ENCODE measurements at places on chromosomes 5 and 9. TPM values are rescaled to one million over a fixed set of nuclear protein-coding genes. Genes with fewer than 3 reads are reported as not detected.

DNA sequence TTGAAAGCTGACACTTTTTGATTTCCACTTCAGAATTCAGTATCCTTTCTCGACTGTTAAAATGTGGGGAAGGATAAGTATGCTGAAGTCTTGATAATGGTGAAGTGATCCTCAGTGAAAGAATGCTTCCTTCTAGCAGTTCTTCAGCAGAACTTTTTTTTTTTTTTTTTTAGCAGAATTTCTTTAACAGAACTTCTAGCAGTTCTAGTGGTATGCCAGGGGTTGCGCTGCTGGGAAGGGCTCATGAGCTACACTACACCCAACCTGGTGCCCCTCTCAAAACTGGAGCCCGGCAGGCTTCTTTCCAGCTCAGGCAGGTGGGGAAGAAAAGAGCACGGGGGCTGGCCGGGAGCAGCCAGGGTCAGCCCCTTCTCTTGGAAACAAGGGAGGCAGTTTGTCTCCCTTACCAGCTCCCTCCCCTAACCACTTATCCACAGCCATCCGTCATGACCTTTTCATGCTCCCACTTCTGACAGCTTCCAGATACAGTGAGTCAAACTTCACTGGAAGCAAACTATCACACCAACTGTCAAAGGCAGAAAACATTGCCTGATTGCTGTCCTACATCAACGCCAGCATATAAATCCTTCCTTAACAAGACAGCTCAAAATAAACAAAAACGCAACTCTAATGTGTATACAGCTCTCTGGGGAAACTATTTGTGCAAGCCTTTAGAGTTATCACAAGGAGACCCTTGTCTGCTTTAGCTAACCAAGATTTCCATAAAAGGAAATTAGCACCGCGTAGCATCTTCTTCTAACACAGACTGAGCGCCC lies 211.5 kb downstream of the GAPVD1 start:
- no peak overlapping the region for H3K4me3 ChIP-seq
- peak; percentile 19 for DNase-seq
- H3K4me1 ChIP-seq, result no peaks in the 10 kb centered on the region
- H3K27me3 ChIP-seq, result no peaks in the 10 kb centered on the region
- peak overlapping the region; percentile 36 for H3K27ac ChIP-seq
- no peaks in the 10 kb centered on the region for H3K36me3 ChIP-seq

DNA sequence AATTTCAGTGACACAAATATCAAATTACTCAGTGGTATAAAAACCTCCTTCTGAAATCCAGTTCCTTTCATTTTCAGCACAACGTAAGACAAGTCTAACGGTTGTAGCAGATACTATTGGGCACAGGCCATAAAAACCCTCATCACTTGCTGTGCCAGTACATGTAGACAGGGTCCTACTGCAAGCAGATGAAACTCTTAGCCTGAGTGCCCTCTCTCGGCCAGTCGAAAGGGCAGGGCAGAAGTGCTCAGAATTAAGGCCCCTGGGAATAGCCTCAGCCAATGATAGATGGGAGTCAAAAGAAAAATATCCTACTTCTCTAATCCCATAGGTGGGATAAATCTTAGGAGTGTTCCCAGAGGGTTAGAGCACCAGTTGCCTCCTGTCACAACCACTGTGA lies 168.5 kb upstream of the FER start:
- H3K27me3 ChIP-seq, result no peaks in the 10 kb centered on the region
- H3K4me3 ChIP-seq, result no peak overlapping the region
- H3K36me3 ChIP-seq, result no peaks in the 10 kb centered on the region
- no peaks in the 10 kb centered on the region for H3K4me1 ChIP-seq

GRCh38 chr9:17994695-17995425 lies 416.0 kb downstream of the SH3GL2 start:
- no peaks in the 10 kb centered on the region for H3K27me3 ChIP-seq
- no peaks in the 10 kb centered on the region for H3K4me1 ChIP-seq
- no peak overlapping the region for H3K4me3 ChIP-seq
- H3K27ac ChIP-seq, result no peak overlapping the region
- DNase-seq, result no peak

GRCh38 chr9:121326130-121326838 lies 43.8 kb downstream of the STOM start:
- peak overlapping the region; percentile 71 for H3K27ac ChIP-seq
- H3K4me1 ChIP-seq, result no peaks in the 10 kb centered on the region
- peaks cover 12% of the 10 kb centered on the region for H3K36me3 ChIP-seq
- H3K4me3 ChIP-seq, result no peak overlapping the region
- no peak for DNase-seq
- no peaks in the 10 kb centered on the region for H3K27me3 ChIP-seq

- no peaks in the 10 kb centered on the region for H3K27me3 ChIP-seq
- H3K36me3 ChIP-seq, result no peaks in the 10 kb centered on the region
- no peak overlapping the region for H3K4me3 ChIP-seq
- H3K4me1 ChIP-seq, result no peaks in the 10 kb centered on the region
- no peak for DNase-seq
These were observed 26.5 kb downstream of the AFAP1L1 start for GRCh38 chr5:149298163-149298562.

Gene SHISAL2B
- 0.18 TPM for polyA plus RNA-seq

Gene LMX1B
- polyA plus RNA-seq, result not detected
